ENCODE measurements at places on chromosomes 12 and 14.
A peak's percentile ranks its signal among the peaks of the same experiment; 100 is the strongest.

DNA sequence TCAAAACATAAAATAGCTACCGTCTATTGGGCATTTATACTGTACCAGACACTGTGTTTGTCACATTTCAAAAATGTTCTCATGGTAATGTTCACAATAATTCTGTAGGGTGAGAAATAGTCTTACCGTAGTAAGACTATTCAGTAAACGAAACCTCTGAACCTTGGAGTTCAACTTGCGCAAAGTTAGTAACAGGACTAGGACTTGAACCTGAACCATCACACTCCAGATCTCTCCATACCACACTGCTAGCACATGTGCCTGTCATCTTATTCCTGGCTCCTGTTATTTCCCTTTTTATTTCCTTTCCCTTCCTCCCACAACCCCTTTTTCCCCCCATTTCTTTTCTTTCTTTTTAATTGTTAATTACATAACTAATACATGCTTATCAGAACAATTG, 65.4 kb downstream of the PLEKHA5 start:
- DNase-seq, result no peak

DNA sequence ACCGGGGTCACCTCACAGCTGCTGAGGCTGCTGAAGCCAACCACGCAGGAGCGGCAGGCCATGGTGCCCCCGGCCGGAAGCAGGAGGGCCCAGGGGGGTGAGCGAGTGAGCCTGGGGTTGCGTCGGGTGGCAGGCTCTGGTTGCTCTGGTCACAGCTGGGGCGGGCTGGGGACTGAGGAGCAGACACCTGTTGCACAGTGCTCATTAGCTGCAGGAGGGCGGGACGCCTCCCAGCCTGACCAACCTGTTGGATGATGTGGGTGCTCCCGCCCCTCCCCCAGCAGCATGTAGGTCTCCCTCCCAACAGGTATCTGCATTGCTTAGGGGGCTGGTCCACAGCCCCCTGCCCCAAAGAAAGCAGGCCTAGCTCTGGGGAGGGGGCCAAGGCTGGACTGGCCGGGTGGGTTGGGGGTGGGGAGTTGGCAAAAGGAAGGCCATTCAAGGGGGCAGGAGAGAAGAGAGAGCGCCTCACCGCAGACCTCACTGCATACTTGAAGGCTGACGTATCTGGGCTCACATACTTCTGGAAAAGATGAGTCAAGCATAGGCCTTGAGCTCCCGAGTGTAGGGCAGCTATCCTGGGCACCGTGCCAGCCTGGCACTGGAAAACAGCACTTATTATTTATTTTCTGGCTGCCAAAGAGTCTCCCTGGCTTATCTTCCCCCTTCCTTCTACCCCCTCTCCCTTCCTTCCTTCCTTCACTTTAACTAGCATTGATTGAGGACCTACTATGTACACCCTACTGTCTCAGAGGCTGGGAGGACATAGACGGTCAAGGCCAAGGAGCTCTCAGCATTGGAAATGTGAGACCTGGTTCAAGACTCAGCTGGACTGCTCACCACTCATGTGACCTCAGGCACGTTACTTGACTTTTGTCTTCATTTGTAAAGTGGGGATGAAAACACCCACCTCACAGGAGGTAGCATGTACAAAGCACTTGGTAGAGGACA, at the start of gene KRT80:
Gene KRT80, minus strand, starts transcription at position 174 of the 951 bp plus-strand sequence. Its CDS starts 112 bp downstream, at position 62.
- DNase-seq, result peak; percentile 99

DNA sequence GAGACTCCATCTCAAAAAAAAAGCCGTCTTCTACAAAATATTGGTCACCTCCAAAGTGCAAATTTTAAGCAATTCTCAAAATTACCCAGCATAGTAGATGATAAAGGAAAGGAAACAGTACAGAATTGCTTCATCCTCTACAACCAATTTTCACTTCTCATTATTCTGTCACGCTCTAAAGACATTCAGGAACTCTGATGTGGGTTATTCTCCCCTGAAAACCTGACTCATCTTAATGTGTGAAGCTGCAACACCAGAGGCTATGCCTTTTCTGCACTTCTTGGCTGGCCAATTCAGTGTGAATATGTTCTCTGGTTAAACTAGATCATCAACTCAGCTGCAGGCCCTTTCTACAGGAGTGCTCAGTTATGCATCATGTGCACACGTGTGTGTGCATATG, 11.0 kb downstream of the PTGER2 start:
- no peak for DNase-seq

DNA sequence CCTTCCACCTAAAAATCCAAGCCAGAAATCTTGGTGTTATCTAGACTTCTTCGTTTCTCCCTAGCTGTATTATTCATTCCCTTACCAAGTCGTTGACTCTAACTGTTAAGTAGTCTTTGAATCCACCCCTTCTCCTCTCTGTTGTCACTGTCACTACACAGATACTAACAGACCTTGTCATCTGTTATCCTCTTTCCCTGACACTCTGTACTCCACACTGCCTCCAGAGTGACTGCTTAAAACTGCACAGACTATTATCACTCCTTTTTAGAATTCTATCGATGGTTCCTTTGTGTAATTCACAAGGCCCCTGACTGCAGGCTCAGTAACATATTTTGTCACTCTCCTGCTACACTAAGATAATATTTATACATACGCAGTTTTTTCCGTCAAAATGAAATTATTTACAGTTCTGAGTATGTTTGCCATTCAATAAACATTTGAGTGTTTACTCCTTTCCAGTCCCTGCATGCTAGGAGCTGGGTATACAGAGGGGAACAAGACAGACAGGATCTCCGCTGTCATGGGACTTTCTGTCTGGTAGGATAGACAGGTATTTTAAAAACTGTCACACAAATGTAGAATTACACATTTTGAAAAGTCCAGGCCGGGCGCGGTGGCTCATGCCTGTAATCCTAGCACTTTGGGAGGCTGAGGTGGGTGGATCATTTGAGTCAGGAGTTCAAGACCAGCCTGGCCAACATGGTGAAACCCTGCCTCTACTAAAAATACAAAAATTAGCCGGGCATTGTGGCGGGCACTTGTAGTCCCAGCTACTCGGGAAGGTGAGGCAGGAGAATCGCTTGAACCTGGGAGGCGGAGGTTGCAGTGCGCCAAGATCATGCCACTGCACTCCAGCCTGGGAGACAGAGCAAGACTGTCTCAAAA, 3.8 kb downstream of the MARS1 start:
- no peak for DNase-seq

DNA sequence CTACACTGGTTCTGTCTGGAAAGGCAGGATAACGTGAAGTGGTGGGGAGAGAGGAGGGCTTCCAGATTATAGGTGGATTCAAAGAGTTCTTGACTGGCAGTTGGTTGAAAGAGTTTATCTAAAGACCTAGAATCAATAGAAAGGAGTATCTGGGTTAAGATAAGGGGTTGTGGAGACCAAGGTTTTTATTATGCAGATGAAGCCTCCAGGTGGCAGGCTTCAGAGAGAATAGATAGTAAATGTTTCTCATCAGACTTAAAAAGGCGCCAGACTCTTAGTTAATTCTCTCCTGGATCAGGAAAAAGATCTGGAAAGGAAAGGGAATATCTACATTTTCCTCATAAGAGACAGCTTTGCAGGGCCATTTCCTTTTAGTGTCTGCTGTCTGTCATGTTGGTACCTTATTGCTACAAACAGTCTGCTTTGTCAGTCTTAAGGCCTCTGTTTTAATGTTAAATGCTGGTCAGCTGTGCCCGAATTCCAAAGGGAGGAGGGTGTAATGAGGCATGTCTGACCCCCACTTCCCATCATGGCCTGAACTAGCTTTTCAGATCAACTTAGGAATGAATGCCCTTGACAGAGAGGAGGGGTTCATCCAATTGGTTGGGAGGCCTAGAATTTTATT, 401.3 kb downstream of the FUT8 start:
- DNase-seq, result no peak

DNA sequence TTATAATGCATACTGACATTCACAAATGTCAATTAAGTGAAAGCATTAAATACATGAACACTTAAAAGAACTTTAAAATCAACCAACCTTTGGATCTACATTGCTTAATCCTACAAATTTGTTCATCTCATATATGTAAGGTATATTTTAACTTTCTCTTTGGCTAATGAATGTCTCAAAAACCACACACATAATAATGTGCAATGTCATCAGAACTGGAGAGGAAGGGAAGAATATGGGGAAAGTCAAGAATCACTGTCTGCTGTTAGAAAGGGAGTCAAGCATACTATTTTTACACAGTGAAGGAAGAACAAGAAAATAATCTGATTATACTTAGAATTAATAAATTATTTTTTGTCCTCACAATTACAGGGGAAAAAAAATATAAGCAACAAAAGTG, 4.9 kb downstream of the GMFB start:
- DNase-seq, result no peak

DNA sequence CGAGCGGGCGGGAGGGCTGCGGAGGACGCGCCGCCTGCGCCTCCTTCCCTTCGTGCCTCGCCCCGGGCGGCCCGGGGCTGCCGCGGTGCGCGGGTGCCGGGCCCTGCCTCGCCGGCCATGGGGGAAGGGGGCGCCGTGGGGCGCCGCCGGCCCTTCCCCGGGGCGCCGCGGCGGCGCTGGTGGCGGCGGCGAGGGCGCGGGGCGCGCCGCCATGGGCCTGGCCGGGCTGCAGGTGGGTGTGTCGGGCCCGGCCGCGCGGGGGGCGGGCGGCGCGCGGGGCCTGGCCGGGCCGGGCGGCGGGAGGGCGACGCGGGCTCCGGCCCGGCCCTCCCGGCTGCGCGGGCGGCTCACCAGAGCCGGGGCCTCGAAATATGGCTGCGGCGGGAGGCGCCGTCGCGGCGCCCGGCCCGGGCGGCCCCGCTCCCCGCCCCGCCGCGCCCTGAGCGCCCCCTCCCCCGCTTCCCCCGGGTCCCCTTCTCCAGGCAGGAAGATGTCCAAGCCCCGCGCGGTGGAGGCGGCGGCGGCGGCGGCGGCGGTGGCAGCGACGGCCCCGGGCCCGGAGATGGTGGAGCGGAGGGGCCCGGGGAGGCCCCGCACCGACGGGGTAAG, 5.1 kb downstream of the KMT5A start:
- peak; percentile 93 for DNase-seq

GRCh38 chr12:58393152-58393551, 451.8 kb downstream of the ATP23 start:
- DNase-seq, result peak; percentile 72

GRCh38 chr14:81655423-81656314, 122.0 kb upstream of the SEL1L start:
- DNase-seq, result no peak

- DNase-seq, result no peak
These were observed 197.1 kb upstream of the RASSF8 start for GRCh38 chr12:25761356-25761755.
